Stimulated activated CD4-positive, alpha-beta T cell treated with anti-CD3 and anti-CD28 coated beads, Interleukin-1b, Interleukin-23, amount 100 ng/mL, for 48 hours (primary cell): ENCODE measurements at places on chromosomes 3 and 15.

GRCh38 chr3:88671573-88671972 is 435.8 kb upstream of the EPHA3 start:
- no peak for DNase-seq

- DNase-seq = no peak
These were observed 209.8 kb downstream of the TNIK start for GRCh38 chr3:171250444-171250843.

DNA sequence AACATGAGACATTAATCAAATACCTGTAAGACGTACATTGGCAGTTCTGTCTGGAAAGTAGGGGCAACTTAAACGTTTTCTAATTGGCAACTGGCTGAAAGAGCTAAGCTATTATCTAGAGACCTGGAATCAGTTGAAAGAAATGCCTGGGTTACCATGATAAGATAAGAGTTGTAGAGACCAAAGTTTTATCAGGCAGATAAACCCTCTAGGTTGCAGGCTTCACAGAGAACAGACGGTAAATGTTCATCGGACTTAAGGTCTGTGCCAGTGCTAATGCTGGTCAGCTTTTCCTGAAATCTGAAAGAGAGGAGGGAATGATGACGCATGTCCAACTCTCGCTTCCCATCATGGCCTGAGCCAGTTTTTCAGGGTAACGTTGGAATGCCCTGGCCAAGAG is 196.2 kb downstream of the ROBO2 start:
- DNase-seq = no peak

DNA sequence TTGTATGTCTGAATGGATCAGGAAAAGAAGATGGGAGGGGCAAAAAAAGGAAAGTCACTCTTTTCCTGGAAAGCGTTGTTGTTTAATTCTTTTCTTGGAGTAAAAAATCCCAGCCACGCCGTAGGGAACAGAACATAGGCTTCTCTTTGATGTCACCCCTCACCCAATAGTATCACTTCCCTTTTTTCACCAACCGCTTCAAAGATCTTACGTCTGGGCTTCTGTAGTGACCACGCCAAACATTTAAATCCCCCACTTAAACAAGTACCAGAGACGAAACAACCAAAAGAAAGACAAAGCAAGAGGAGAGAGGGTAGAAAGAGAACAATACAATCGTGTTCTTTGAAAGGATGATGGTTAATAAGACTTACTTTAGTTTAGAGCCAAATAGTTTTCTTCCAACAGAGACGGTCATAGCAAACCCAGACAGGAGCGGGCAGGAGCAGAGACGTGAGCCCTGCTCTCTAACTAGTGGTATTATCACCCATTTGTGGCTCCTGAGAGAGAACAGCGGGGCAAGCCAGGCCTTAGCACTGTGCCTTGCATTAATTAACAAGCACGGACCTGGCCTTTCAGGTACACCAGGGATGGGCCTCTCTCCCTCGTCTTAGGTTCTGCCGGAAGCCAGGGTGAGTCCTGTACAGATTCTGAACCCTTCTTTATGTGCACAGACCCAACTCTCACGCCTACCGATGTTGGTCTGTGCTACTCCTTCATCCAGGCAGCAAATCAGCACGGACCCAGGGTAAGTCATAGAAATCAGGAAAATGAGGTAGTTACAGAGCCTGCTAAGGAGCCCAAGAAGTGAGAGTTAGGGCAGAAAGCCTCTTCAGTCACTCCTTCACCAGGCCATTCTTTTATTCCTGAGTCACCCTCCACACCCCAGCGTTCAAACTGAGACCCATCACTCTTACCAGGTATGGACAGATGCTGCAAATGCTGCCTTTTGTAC is 28.2 kb upstream of the BCL6 start:
- DNase-seq = no peak

- DNase-seq = no peak
These were observed 95.7 kb upstream of the SLC2A2 start for GRCh38 chr3:171122240-171122639.

DNA sequence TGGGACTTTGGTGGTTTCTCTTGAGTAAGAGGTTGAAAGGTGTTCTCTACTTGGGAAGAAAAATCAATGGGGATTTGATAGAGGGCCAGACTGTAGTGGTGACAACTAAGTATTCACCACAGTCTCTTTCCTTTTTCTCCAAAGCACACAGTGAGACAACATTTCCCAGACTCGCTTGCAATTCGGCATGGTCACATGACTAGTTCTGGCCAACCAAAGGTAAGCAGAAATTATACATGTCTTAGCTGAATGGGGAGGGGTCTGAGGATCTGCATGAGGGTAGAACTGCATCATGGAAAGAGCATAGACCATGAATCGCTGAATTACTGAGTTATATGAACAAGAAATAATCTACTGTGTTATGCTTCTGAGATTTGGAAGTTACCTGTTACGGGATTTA is 144.5 kb upstream of the MYRIP start:
- no peak for DNase-seq

GRCh38 chr15:27241943-27242342 is 271.0 kb downstream of the GABRG3 start:
- no peak for DNase-seq

GRCh38 chr3:150607267-150608065 is 4.3 kb downstream of the SELENOT start:
- DNase-seq = no peak

DNA sequence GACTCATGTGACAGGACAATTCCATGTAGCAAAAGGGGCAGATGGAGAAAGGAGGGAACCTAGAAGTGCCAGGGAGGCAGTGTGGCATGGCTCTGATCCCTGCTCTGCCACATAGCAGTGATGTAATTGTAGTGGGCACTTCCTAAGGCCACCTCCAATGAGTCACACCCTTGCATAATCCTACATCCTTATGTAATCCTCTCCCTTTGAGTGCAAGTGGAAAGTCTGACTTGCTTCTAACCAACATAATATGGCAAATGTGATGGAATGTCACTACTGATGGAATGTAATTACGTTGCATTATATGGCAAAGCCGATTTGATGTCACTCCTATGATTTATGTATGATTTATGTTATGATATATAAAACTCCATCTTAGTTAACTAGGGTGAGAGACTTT is 72.9 kb upstream of the ATP2C1 start:
- DNase-seq = no peak
